ENCODE measurements at places on chromosomes 11 and 22. TPM values are rescaled to one million over a fixed set of nuclear protein-coding genes. Genes with fewer than 3 reads are reported as not detected.

Gene TRIM51
- total RNA-seq, result not detected

Gene NLRP10
- total RNA-seq, result not detected

Gene GAL
- not detected for total RNA-seq

Gene CNTF
- 2.9 TPM for total RNA-seq

Gene TUB
- 0.12 TPM for total RNA-seq

Gene ANO1
- not detected for total RNA-seq

GRCh38 chr22:38455530-38456271 lies 702 bp upstream of the KCNJ4 start:
- H3K27ac ChIP-seq, result no peak overlapping the region
- peaks cover 13% of the 10 kb centered on the region for H3K4me1 ChIP-seq
- H3K27me3 ChIP-seq, result peaks cover 65% of the 10 kb centered on the region
- no peak for DNase-seq

DNA sequence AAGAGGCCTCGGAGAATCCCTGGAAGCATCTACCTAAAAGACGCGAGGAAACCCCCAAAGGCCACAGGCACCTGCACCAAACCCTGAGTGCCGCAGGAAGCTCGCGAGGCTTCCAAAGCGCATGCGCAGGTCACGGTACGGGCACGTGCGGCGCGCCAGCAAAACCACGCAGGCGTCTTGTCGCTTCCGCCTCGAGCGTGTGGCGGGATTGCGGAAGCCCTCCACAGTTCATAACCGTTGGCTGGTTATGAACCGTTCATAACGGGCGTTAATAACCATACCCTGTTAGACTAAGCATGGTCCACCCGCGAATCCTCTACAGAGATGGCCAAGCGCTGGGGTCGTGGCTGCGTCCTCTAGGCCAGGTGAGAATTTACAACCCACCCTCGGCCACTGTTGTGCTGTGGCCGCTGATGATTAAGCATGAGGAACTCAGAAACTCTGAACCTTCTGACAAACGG lies 46.4 kb downstream of the MORC2 start:
- H3K36me3 ChIP-seq, result peaks cover 25% of the 10 kb centered on the region
- peak overlapping the region; percentile 79 for H3K27ac ChIP-seq
- H3K4me3 ChIP-seq, result peak overlapping the region; percentile 63
- H3K27me3 ChIP-seq, result peaks cover 2% of the 10 kb centered on the region

DNA sequence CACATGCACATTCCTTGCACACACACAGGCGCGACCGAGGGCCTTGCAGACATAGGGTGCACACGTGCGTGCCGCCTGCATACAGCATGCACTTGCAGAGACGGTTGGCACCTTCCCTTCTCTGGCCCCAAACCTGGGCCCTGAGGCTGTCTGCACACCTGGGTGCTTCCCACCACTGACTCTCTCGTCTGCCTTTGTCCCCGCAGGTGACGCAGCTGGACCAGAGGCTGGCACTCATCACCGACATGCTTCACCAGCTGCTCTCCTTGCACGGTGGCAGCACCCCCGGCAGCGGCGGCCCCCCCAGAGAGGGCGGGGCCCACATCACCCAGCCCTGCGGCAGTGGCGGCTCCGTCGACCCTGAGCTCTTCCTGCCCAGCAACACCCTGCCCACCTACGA lies 38.0 kb downstream of the CDKN1C start:
- peaks cover 3% of the 10 kb centered on the region for H3K4me1 ChIP-seq
- no peak overlapping the region for H3K27ac ChIP-seq
- H3K27me3 ChIP-seq, result no peaks in the 10 kb centered on the region
- H3K36me3 ChIP-seq, result no peaks in the 10 kb centered on the region
- no peak overlapping the region for H3K4me3 ChIP-seq

- DNase-seq, result no peak
- no peak overlapping the region for H3K27ac ChIP-seq
- H3K36me3 ChIP-seq, result no peaks in the 10 kb centered on the region
- H3K4me1 ChIP-seq, result peaks cover 8% of the 10 kb centered on the region
- H3K4me3 ChIP-seq, result no peak overlapping the region
These were observed 67.2 kb upstream of the OLFML1 start for GRCh38 chr11:7418061-7418460.

- H3K36me3 ChIP-seq, result peaks cover 52% of the 10 kb centered on the region
- peak overlapping the region; percentile 90 for H3K27ac ChIP-seq
- no peaks in the 10 kb centered on the region for H3K27me3 ChIP-seq
- H3K4me1 ChIP-seq, result peaks cover 38% of the 10 kb centered on the region
- no peak overlapping the region for H3K4me3 ChIP-seq
These were observed 3.1 kb downstream of the ILK start for GRCh38 chr11:6606471-6607189.

DNA sequence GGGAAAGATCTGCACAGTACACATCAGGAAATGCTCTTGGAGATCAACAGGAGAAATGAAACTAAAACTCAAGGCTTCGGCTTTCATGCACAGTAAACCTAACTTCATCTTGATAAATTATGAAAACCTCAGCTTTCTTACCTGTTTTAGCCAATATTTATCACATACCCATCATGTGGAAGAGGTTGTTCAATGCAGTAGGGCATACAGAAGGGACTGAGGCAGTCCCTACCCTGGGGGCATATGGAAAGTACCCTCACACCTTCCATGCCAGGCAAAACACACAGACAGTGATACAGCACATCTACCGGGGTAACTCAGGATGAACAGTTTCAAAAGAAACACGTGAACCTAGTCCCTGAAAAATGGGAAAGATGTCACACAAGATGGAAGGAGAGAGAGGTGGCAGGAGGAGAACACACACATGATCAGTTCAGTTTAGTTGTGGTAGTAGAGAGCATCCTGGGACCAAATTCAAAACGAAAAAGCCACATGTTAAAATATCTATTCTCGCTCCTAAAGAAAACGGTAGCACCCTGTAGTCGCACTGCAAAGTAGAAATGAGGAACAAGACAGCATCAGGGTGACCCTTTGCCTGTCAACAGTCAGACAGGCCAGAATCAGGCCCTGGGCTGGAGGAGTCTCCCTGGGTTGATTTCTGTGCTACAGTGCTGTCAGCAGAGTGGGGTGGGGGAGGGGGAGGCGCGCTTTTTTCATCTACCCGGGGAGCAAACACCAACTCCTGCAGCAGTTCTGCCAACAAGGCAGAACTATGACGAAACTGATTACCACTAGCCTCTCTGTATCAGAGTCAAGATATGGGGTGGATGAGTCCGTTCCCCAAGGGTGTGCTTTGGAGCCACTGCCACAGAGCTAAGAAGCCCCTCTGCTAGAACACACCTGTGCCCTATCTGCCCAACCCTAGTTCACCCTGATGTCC lies 1.3 kb downstream of the HIRA start:
- peaks cover 44% of the 10 kb centered on the region for H3K36me3 ChIP-seq
- DNase-seq, result peak; percentile 67
- peak overlapping the region; percentile 89 for H3K27ac ChIP-seq
- peak overlapping the region; percentile 81 for H3K4me3 ChIP-seq

GRCh38 chr22:20012741-20013331 lies 3.8 kb downstream of the ARVCF start:
- no peak overlapping the region for H3K27ac ChIP-seq
- no peak for DNase-seq
- no peaks in the 10 kb centered on the region for H3K36me3 ChIP-seq
- H3K27me3 ChIP-seq, result peaks cover 18% of the 10 kb centered on the region

GRCh38 chr11:85423316-85423715 lies 203.8 kb downstream of the DLG2 start:
- no peak overlapping the region for H3K27ac ChIP-seq
- DNase-seq, result no peak
- no peaks in the 10 kb centered on the region for H3K36me3 ChIP-seq
- H3K27me3 ChIP-seq, result no peaks in the 10 kb centered on the region
- H3K4me3 ChIP-seq, result no peak overlapping the region
- H3K4me1 ChIP-seq, result no peaks in the 10 kb centered on the region

DNA sequence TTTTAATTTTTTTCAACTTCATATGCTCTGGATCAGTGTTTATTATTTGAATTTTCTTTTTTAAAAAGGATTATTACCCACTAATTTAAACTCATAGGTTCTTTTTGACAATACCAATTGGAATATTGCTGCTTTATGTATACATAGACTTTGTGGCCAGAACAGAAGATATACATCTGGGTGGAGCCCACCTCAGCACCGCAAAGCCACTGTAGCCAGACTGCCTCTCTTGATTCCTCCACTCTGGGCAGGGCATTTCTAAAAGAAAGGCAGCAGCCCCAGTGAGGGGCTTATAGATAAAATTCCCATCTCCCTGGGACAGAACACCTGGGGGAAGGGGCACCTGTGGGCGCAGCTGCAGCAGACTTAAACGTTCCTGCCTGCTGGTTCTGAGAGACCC lies 10.6 kb upstream of the C11orf58 start:
- H3K4me3 ChIP-seq, result no peak overlapping the region
- peaks cover 10% of the 10 kb centered on the region for H3K27me3 ChIP-seq
- DNase-seq, result no peak
- H3K27ac ChIP-seq, result no peak overlapping the region
- no peaks in the 10 kb centered on the region for H3K36me3 ChIP-seq

GRCh38 chr11:38867338-38867737 lies 2269.3 kb upstream of the RAG2 start:
- no peak overlapping the region for H3K27ac ChIP-seq
- DNase-seq, result no peak
- no peaks in the 10 kb centered on the region for H3K27me3 ChIP-seq
- no peaks in the 10 kb centered on the region for H3K4me1 ChIP-seq

- no peak overlapping the region for H3K4me3 ChIP-seq
- DNase-seq, result no peak
- H3K4me1 ChIP-seq, result no peaks in the 10 kb centered on the region
- H3K36me3 ChIP-seq, result no peaks in the 10 kb centered on the region
These were observed 418.0 kb downstream of the SHANK2 start for GRCh38 chr11:70834277-70834940.
